ENCODE measurements at places on chromosomes 11 and 22. TPM values are rescaled to one million over a fixed set of nuclear protein-coding genes. Genes with fewer than 3 reads are reported as not detected.

Gene SCGB2A2
- polyA plus RNA-seq: not detected

Gene RCOR2
- 17.2 TPM for polyA plus RNA-seq

Gene THAP7
- polyA plus RNA-seq: 28.9 TPM

Gene HEPACAM
- polyA plus RNA-seq: 2.0 TPM

- DNase-seq: no peak
Measured at GRCh38 chr11:22162756-22163155, 30.1 kb upstream of the ANO5 start.

- no peak for DNase-seq
Measured at GRCh38 chr11:92346220-92346619, 121.6 kb downstream of the FAT3 start.

Gene USH1C
- 59.3 TPM for polyA plus RNA-seq

Gene ANO3
- polyA plus RNA-seq: 3.6 TPM

Gene ART1
- polyA plus RNA-seq: not detected

DNA sequence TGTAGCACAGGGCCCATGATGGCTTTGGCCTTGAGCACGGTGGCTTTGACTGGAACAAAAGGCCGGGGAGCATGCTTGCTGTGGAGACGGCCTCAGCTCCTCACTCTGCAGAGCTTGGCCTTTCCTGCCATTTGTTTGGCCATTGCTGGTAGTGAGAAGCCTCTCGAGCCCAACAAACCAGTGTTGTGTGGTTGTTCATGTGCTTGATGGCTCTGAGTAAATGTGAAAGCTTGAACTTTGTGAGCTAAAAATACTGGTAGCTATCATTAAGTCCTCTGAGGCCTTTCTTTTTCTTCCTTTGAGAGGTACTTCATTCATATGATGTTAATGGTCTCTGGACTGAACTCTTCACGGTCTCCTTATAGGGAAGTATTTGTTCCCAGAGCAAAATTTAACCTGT lies 39.6 kb downstream of the NAT10 start:
- DNase-seq: no peak

DNA sequence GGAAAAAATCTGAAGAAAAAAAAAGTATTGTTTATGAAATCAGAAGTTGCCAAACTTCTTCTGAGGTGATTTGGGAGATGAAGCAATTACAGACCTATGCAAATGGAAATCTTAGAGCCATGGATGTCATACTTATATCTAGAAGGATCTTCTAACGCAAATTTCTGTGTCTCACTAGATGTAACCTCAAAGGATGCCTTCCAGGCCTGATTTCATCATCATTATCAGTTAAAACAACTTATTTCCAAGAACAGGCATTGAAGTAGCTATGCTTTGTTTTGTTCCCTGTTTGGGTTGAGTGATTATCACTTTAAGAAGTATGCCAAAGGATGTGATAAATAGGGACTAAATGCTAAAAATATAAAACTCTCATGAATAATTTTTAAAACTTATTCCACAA lies 43.9 kb upstream of the ANGPTL5 start:
- DNase-seq: no peak

Gene VPS51
- 159 TPM for polyA plus RNA-seq

DNA sequence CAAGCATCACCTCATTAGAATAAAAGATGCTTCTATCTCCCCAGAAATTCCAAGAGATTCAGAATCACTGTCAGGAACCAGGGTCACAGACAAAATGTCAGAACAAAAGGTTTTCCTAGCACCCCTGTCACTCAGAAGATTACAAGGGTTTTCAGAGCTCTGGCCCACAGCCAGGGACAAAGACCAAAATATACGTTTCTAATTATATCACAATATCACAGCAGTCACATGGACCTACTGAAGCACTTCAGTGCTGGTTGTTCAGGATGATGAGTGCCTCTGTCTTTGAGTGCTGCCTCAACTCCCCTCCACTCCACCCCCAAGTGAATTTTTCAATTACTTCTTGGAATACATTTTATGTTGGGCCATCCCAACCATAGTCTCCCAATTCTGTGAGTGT lies 21.9 kb upstream of the RTL6 start:
- no peak for DNase-seq

Gene SH3BP1
- 21.5 TPM for polyA plus RNA-seq

DNA sequence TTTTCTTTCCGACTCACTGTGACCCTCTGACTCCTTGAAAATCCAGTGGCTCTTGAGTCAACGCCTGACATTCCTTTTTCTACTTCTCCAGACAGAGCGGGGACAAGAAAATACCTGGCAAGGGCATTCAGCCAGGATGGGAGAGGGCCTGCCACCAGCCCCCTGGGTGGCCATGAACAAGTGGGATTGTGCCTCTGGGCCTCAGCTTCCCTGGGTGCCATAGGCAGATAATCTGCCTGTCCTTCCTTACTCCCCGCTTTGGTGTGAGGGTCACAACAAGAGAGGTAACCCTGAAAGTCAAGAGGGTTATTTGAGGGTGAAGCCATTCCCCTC lies 613.9 kb upstream of the CADM1 start:
- DNase-seq: no peak

DNA sequence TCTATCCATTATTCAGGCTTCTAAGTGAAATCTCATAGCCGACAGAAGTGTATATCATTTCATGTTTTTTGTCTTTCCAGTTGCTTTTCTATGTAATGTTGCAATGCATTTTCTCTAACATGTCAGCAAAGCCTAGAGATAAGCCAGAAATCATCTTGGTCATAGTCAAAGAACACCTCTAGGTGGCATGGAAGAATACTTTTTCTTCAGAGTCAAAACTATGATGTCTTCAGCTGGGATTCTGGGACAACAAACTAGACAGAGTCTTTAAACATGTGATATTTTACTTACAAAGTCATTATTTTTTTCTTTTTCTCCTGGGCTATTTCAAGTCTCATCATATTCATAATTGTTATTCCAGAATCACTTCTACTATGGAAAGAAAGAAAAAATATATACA lies 4.4 kb downstream of the GAS2 start:
- DNase-seq: no peak

GRCh38 chr11:37171451-37171850 lies 573.4 kb upstream of the RAG2 start:
- no peak for DNase-seq

GRCh38 chr11:95418916-95419315 lies 187.9 kb upstream of the SESN3 start:
- DNase-seq: no peak

Gene CDC42BPG
- polyA plus RNA-seq: 5.2 TPM

Gene MS4A3
- polyA plus RNA-seq: 0.66 TPM

DNA sequence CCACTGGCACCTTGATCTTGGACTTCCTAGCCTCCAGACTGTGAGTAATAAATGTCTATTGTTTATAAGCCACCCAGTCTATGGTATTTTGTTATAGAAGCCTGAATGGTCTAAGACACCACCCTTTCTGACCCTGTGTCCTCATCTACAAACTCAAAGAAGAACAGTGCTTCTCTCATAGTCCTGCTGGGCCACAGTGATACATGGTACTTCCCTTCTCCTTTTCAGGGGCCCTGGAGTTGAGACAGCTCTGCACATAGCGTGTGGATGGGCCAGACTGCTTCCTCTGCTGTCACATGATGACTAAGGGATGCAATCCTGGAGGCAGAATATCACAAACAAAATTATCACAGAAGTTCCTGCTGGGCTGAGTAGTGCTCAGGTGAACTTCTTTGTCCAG lies 5.0 kb downstream of the KCNJ11 start:
- DNase-seq: no peak

DNA sequence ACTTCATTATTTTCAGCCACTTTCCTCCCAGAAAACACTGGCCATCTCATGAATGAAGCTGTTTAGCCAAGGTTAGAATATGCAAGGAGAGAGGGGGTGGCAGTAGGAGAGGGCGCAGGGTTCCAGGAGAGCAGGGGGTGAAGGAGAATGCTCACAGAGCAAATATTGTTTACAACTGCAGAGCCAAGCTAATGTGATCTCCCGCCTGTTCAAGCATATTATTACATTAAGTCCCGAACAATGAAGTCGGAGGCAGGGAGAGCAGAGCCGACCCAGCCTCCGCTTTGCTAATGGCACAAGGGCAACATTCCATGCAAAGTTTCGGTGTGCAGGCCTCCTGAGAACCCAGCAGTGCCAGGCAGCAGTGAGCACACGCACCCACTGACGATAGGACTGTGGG lies 80.1 kb downstream of the MICAL3 start:
- no peak for DNase-seq

Gene SCN3B
- 2.2 TPM for polyA plus RNA-seq

GRCh38 chr11:288478-289397 lies at the start of gene PGGHG:
Gene PGGHG (plus strand): TSS chr11:289126. CDS start chr11:289817, 691 bp downstream.
- no peak for DNase-seq

GRCh38 chr11:44904261-44905020 lies 46.2 kb downstream of the TP53I11 start:
- no peak for DNase-seq

- peak; percentile 52 for DNase-seq
Measured at GRCh38 chr22:19291580-19292457, at the start of gene CLTCL1. Gene CLTCL1 (minus strand): TSS chr22:19291719. CDS start chr22:19291641, 78 bp downstream.

GRCh38 chr22:34489861-34490260 lies 569.6 kb upstream of the LARGE1 start:
- no peak for DNase-seq

Gene MMP13
- 0.13 TPM for polyA plus RNA-seq

Gene CNTN5
- polyA plus RNA-seq: 19.3 TPM

Data from left renal cortex interstitium (tissue), 4 donors.